Stimulated activated CD4-positive, alpha-beta T cell treated with anti-CD3 and anti-CD28 coated beads, Interleukin-15, amount 100 ng/mL, for 1 hour (primary cell): ENCODE measurements at places on chromosomes 5 and 9.

- no peak for DNase-seq
These were observed 210.1 kb downstream of the EPB41L4A start for GRCh38 chr5:112208699-112209615.

- DNase-seq = no peak
These were observed 103.1 kb upstream of the DMRT1 start for GRCh38 chr9:738209-738915.

GRCh38 chr9:135762921-135763320 lies 60.9 kb downstream of the KCNT1 start:
- DNase-seq = no peak

- DNase-seq = no peak
These were observed 153.0 kb upstream of the FTMT start for GRCh38 chr5:121698690-121699089.

GRCh38 chr5:124651663-124652513 lies 94.6 kb downstream of the ZNF608 start:
- no peak for DNase-seq

GRCh38 chr9:2622461-2623287 lies 1.1 kb downstream of the VLDLR start:
- DNase-seq = no peak
